ENCODE measurements at places on chromosomes 5 and 9.

- DNase-seq = no peak
Measured at GRCh38 chr5:150674341-150674821, 13.3 kb downstream of the MYOZ3 start.

DNA sequence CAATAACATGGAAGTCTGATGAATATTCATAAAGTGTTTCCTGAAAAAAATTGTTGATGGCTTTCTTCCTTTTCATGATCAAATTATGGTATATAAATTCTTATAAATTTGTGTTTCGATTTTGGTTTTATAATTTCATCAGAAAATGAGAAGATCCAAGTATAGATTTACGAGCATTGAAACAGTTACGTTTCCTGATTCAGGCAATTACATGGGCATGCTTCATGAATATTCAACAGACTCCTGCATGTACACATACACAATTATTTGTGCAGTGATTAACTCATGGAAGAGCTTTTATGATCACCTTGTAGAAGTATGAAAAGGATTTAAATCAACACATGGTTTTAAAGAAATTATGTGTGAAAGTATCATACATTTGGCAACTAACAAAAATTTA, 136.7 kb downstream of the MPDZ start:
- DNase-seq = no peak

DNA sequence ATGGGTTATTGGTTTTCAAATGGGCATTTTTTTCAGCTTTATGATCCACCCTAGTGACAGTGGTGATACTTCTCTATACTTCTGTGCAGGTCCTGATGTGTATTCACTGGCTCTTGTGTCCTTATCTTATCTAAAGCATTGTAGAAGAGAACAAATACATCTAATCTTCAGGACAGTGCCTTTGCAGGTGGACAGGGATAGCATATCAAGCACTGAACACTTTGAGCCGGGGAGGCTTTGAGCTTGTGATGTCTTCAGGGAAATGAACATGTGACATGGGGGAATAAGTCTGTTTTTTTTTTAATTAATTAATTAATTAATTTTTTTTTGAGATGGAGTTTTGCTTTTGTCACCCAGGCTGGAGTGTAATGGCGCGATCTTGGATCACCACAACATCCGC, 115.5 kb upstream of the KLF4 start:
- no peak for DNase-seq

- DNase-seq = no peak
Measured at GRCh38 chr9:137788561-137789294, 88.9 kb upstream of the CACNA1B start.

- no peak for DNase-seq
Measured at GRCh38 chr9:126125577-126125976, 201.1 kb upstream of the MVB12B start.

GRCh38 chr5:78634634-78635033, 13.9 kb downstream of the LHFPL2 start:
- no peak for DNase-seq

DNA sequence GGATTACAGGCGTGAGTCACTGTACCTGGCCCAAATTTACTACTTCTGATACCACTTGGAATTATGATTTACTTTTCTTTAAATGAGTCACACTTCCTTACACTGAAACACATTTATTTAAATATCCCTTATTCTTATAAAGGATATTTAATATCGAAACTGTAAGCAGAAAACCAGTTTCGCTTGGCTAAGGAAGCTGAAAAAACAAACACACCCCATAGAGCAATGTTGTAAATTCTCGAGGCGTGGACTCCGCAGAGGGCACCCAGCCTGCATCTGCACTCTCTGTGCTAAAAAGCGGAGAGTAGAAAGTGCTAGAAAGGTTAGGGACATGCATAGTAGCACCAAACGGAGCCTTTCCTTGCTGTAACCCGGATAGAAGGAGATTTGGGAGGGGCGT, 86.5 kb downstream of the HMCN2 start:
- DNase-seq = no peak

- no peak for DNase-seq
Measured at GRCh38 chr5:125115195-125115525, 368.7 kb upstream of the ZNF608 start.

DNA sequence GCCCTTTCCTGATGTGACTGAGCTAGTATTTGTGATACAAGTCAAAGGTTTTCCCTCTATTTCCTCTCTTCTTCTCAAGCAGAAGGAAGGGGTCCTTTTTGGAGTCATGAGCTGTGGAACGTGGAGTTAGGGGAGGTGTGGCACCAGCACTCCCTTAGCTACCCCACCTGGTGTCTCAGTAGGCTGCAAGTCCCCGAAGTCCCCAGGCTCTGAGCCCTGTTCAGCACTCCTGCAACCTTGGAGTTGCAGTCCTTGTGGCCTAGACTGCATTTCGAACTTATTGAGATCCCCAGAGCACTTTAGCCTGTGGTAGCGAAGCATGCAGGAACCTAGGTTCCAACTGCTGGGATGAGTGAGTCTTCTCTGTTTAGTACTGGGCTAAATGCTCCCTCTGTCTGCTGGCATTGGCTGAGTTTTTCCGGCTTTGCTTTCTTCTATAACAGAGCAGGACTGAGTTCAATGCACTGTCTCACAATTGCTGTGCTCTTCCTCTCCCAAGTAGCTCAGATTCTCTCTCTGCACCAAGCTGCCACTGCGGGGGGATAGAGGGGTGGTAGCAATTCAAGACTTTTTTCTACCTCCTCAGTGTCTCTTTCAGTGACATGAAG, 600.7 kb upstream of the CDH9 start:
- DNase-seq = no peak

DNA sequence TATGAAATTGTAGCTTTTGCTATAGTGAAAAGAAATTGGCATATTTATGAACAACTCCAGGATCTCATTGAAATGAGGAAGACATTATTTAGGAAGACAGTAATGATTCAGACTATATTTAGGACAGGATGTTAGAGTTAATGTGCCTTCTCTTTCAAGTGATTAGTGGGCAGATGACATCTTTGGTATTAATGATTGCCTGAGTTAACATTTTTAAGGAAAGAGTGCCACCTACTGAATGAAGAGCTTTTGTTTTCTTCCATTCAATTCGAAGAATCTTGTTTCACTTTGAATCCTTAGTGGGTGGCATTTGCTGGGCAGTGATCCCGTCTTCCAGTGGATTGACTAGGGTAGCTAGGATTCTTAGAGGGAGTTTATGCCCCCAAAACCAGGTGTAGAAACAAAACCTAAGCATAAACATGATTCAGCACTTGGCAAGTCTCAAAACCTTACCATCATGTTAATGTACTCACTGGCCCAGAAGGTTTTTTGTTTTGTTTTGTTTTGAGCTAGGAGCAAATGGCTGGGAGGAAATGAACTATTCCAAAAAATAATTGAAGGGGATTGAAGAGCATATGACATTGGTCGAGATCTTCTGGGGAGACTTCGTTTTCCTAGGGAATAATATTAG, 23.2 kb downstream of the MAP3K1 start:
- no peak for DNase-seq

- DNase-seq = no peak
Measured at GRCh38 chr5:52043543-52043942, 660.3 kb downstream of the ISL1 start.

DNA sequence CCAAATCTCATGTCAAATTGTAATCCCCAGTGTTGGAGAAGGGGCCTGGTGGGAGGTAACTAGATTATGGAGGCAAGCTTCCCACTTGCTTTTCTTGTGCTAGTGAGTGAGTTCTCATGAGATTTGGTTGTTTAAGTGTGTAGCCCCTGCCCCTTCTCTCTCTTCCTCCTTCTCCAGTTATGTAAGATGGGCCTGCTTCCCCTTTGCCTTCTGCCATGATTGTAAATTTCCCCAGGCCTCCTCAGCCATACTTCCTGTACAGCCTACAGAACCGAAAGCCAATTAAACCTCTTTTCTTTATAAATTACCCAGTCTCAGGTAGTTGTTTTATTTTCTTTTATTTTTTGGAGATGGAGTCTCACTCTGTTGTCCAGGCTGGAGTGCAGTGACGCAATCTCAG, 18.2 kb upstream of the TXNDC8 start:
- no peak for DNase-seq
